ENCODE measurements at places on chromosomes 11 and 22. TPM values are rescaled to one million over a fixed set of nuclear protein-coding genes. Genes with fewer than 3 reads are reported as not detected.

KRTAP5-8 gene
- total RNA-seq = not detected

TEX12 gene
- not detected for total RNA-seq

DKK3 gene
- total RNA-seq = 277 TPM

SLC22A6 gene
- total RNA-seq = not detected

OR4X1 gene
- total RNA-seq = not detected

TNRC6B gene
- 15.5 TPM for total RNA-seq

PACSIN3 gene
- 16.6 TPM for total RNA-seq

CTSW gene
- not detected for total RNA-seq

SLC29A2 gene
- total RNA-seq = 0.29 TPM

OR2D2 gene
- total RNA-seq = 1.4 TPM

TESMIN gene
- 0.57 TPM for total RNA-seq

SHISAL1 gene
- 0.57 TPM for total RNA-seq

APOL1 gene
- total RNA-seq = 9.3 TPM

GDPD4 gene
- total RNA-seq = 0.44 TPM

PGA5 gene
- total RNA-seq = not detected

P2RY6 gene
- total RNA-seq = 0.72 TPM

CASP5 gene
- total RNA-seq = 1.5 TPM

LRRC75B gene
- total RNA-seq = 13.8 TPM

ACAT1 gene
- total RNA-seq = 44.0 TPM

PUS3 gene
- 9.2 TPM for total RNA-seq

FAM180B gene
- total RNA-seq = not detected

SYT13 gene
- not detected for total RNA-seq

SLC35C1 gene
- 32.0 TPM for total RNA-seq

OR51I1 gene
- not detected for total RNA-seq

OR10G4 gene
- total RNA-seq = not detected

MRGPRX3 gene
- total RNA-seq = 0.14 TPM

MS4A15 gene
- not detected for total RNA-seq

IL18 gene
- total RNA-seq = 2.9 TPM

SEPTIN3 gene
- 0.14 TPM for total RNA-seq

EIF3L gene
- 364 TPM for total RNA-seq

FOLR1 gene
- not detected for total RNA-seq

DCHS1 gene
- 44.0 TPM for total RNA-seq

LRRC74B gene
- total RNA-seq = not detected

C22orf15 gene
- total RNA-seq = 0.86 TPM

PHF21B gene
- total RNA-seq = not detected

DDI1 gene
- total RNA-seq = not detected

C1QTNF4 gene
- total RNA-seq = 0.22 TPM

ACCS gene
- 6.8 TPM for total RNA-seq

EI24 gene
- total RNA-seq = 124 TPM

DGCR6 gene
- total RNA-seq = 1.1 TPM

TPST2 gene
- total RNA-seq = 42.0 TPM

LGR4 gene
- total RNA-seq = 18.5 TPM

KDM4E gene
- not detected for total RNA-seq

GLYAT gene
- total RNA-seq = not detected

OR51E2 gene
- 0.22 TPM for total RNA-seq

PKDREJ gene
- total RNA-seq = not detected

MIOX gene
- total RNA-seq = not detected

TYR gene
- not detected for total RNA-seq

OR51B4 gene
- total RNA-seq = not detected

ARHGAP8 gene
- total RNA-seq = under 0.01 TPM

PLEKHA7 gene
- 0.22 TPM for total RNA-seq

PEX16 gene
- 36.1 TPM for total RNA-seq

DHCR7 gene
- total RNA-seq = 241 TPM

RAG1 gene
- total RNA-seq = 0.57 TPM

OR6T1 gene
- not detected for total RNA-seq

OR4B1 gene
- not detected for total RNA-seq

HBG1 gene
- total RNA-seq = not detected

ELP4 gene
- 7.9 TPM for total RNA-seq

ALDH3B1 gene
- total RNA-seq = 22.0 TPM

MMP12 gene
- total RNA-seq = 5.6 TPM

Measured in placental pericyte (primary cell).